ENCODE measurements at places on chromosomes 5 and 9.

- no peak for DNase-seq
Measured at GRCh38 chr9:134933076-134933659, 15.5 kb upstream of the FCN1 start.

- no peak for DNase-seq
Measured at GRCh38 chr9:21504113-21504512, 22.0 kb upstream of the IFNE start.

- DNase-seq, result no peak
Measured at GRCh38 chr9:93815677-93816076, 139.5 kb downstream of the BARX1 start.

DNA sequence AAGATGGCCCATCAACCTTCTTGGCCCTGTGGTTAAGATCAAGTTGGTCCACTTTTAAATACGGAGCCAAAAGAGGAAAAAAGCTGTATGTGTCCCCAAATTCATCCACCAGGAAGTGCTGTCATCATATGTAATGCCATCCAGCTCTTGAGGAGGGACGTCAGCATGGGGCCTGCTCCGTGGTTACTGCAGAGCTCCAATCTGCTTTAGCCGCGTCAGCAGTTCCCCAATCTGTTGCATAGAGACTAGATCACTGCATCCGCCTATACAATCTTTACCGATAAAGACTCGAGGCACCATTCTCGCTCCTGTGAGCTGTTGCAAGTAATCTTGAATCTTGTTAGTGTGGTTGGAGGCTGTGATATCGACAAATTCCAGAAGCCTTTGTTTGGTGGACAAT lies 65.7 kb downstream of the GABRA6 start:
- no peak for DNase-seq

DNA sequence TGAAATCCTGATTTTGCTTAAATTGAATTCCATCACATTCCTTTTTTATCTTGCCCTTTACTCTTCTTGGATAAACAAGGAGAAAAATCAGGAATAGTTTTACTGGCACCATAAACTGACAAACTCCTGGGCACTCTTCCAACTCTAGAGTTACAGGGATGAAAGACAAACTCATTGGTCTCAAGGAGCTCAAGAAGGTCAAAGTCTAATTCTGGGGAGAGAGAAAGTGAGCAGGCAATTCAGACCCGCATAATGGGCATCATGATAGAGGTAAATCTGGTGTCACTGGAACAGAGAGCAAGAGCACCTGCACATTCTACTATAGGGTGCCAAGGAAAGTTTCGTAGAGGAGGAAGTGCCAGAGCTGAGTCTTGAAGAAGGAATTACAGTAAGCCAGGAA lies 64.8 kb downstream of the GRIN3A start:
- DNase-seq, result no peak

DNA sequence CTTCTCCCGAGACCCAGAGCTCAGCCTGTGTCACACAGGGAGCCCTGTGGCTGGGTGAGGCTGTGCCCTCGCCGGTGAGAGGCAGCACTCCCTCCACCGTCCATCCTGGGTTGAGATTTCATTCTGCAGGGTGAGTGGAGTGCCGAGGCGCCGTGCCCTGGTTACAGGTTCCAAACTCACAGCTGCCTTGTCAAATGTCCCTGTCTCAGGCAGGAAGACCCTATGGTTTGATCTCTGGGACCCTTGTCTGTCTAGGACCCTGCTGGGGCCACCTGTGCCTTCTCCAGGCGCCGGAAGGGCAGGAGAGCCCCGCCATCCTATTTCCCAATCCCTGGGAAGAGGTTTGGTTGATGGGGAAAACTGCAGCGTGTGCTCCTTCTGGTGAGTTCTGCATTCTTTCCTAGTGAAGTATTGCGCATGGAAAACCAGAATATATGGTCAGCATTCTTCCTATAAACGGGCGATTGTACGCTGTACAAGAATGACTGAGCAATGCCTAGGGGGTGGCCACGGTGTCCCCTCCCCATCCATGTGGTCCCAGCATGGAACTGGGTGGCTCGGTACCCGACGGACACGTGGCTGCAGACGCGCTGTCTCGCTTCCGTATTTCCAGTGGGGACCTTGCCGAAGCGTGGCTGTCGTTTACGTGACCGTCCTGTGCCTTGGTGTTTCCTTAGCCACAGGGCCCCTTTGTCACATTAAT lies 95.9 kb upstream of the COL5A1 start:
- DNase-seq, result no peak

GRCh38 chr9:124467410-124468060 lies 17.3 kb downstream of the ADGRD2 start:
- no peak for DNase-seq

- DNase-seq, result no peak
Measured at GRCh38 chr5:95153511-95153910, 131.4 kb downstream of the MCTP1 start.
